Choroid plexus epithelial cell (primary cell): ENCODE measurements at places on chromosomes 1 and 21.

DNA sequence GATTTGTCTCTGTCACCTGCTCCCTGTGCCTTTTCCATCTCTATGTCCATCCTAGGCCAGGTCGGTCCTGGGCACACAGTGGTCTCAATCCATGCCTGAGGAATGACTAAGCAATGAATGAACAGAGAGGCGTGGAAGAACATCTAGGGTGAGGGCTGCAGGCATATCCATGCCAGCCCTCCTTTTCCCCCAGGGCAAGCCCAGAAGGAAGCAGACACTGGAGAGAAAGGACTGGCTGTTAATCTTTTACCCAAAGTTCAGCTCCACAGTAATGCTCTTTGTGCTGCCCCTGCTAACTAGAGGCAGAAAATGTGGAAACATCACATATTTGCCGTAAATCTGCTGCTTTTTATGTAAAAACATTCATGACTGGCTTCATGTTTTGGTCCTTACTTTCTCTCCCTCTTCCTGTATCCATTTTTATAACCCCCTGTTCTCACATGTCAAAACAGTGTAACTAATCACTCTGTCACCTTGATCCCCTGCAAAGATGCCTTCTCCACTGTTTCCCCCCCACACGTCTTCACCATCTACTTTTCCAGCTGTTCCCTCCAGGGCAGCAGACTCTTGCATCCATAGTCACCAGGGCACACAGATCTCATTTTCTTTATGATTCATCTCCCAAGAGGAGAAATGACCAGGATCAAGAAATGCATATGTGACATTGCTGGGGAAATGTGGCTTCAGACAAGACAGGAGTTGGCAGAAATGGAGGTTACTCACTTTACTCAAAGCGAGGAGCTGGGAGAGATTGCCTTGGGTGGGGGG, 166.4 kb upstream of the PROX1 start:
- DNase-seq = no peak

DNA sequence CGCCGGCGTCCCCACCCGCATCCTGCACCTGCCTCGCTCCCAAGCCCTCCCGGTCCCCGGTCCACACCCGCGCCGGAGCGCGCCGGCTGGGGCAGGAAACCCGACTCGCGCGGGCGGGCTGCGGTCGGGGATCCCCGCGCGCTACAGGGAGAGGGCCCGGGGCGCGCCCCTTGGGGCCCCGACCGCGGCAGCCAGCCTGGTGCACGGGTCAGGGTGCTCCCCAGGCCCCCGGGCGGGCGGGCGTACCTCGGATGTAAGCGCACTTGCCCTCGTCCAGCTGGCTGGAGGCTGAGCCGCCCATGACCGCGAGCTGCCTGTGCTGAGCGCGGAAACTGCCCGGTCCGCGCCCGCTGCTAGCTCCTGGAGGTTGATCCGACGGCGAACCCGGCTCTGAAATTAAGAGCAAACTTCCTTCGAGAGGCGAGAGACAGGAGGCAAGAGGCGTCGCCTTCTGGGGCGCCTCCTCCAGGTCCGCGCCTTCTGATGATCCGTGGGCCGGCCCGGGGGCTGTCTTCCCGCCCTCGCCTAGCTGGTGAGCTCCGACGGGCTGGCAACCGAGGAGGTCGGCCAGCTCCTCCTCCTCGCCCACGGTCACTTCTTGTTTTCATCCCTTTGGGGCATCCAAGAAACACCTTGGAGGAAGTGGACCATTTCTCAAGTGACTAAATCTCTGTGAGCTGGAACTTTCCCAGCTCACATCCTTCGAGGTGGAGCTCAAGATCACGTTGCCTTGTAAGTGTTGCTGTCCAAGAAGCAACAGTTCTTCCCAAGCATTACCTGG, at the start of gene NIBAN1:
NIBAN1 (minus strand) TSS at position 453 of the 781 bp plus-strand sequence; CDS start at position 301, 152 bp downstream.
- peak; percentile 50 for DNase-seq

DNA sequence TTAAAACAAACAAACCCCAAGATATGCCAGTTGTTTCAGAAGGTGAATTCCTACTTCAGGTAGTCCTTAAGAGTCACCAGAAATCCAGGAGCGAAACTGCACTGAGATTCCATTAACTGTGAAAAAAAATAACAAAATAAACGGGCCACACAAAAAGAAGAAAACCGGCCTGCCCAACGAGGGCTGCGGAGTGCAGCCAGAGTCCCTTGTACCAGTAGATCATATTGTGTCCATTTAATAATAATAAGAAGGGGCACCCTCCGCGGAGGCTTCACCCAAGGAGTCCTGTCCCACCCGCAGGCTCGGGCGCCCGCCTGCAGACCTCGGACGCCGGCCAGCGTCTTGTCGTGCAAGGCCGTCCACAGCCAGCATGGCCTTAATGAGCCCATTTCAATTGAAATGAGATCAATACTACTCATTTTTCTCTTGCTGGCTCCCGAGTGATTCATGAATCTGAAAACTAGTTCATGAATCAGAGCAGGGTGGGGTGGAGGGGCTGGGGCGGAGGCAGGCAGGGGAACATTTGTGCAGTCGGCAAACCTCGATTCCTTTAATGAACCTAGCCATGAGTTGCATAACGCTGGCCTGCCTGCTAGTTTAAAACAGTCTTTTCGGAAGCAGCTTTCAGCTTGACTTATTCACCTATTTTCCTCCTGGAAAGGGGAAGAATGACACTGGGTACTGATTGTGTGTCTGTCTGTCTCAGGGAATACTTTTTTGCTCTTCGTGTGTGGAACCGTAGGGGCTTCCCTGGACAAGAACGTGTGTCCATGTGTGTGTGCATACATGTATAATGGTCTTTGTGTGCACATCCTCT, 113.1 kb upstream of the IRF2BP2 start:
- peak; percentile 94 for DNase-seq

DNA sequence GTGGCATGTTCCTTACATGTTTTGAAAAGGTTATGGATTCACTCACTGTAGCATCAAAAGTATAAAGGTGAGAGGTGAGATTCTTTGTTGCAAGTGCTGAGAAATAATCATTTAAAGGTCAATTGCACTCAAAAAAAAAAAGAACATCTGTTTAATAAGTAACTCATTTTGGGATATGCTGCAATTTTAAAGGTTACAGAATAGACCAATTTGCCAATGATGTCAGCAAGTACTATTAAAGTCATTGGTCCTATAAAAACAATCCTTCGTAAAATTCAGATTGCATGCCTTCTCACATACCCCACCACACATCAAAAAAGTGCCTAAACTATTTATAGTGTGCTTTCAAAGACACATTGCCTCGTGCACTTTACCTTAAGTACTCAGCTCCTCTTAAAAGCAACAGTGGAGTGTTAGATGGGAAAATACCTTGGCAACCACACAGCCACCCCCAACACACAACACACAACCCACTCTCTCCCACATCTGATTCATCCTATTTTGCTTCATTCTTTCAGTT, 218.2 kb upstream of the ADGRL2 start:
- DNase-seq = peak; percentile 32

DNA sequence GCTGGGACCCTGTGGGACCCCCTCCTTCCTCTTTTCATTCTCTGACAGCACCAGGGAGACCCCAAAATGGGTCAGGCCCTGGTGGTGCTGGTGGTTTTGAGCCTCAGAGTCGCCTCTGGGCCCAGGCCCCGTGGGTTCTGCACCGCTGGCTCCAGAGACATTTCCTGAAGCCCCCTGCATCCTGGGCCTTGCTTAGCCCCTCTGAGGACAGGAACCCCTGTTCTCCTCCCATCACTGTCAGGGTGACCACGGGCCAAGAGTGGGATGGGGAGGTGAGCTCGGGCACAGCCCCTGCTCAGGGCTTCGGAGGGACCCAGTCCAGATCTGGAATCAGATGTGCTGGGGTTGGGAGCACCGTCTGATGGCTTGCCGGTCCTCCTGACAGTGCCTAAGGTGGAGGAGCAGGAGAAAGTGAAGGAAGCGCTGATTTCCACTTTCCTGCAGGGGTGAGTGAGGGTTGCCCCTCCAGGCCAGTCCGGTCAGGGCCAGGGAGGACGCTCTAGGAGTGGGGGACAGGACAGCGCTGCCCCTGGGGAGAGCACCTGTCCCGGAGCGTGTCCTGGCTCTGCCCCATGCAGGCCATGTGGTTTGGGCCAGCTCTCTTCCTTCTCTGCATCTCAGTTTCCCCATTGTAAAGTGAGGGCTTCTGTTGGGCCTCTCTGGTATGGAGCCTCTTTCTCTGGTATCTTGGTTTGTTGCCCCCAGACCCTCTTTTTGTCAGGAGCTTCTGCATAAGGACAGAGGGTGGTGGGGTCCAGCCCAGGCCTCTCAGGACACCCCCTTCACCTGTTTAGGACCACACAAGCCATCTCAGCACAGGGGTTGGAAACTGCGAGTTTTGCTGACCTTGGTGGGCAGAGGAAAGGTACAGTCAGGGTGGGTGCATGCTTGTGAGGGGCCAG, 71.0 kb downstream of the TRIM11 start:
- DNase-seq = no peak

GRCh38 chr1:202998836-202999750, 8.1 kb upstream of the TMEM183A start:
- DNase-seq = peak; percentile 74
